Endothelial cell of umbilical vein (primary cell): ENCODE measurements at places on chromosomes 5 and 9. TPM values are rescaled to one million over a fixed set of nuclear protein-coding genes. Genes with fewer than 3 reads are reported as not detected.
A peak's percentile ranks its signal among the peaks of the same experiment; 100 is the strongest.

Gene TXNDC8
- polyA plus RNA-seq = not detected in 2 replicates

- H3K36me3 ChIP-seq = no peaks in the 10 kb centered on the region
- no peak overlapping the region for H3K4me3 ChIP-seq
- no peak overlapping the region for H3K27ac ChIP-seq
Measured at GRCh38 chr9:104776797-104777196, 12.9 kb downstream of the NIPSNAP3B start.

DNA sequence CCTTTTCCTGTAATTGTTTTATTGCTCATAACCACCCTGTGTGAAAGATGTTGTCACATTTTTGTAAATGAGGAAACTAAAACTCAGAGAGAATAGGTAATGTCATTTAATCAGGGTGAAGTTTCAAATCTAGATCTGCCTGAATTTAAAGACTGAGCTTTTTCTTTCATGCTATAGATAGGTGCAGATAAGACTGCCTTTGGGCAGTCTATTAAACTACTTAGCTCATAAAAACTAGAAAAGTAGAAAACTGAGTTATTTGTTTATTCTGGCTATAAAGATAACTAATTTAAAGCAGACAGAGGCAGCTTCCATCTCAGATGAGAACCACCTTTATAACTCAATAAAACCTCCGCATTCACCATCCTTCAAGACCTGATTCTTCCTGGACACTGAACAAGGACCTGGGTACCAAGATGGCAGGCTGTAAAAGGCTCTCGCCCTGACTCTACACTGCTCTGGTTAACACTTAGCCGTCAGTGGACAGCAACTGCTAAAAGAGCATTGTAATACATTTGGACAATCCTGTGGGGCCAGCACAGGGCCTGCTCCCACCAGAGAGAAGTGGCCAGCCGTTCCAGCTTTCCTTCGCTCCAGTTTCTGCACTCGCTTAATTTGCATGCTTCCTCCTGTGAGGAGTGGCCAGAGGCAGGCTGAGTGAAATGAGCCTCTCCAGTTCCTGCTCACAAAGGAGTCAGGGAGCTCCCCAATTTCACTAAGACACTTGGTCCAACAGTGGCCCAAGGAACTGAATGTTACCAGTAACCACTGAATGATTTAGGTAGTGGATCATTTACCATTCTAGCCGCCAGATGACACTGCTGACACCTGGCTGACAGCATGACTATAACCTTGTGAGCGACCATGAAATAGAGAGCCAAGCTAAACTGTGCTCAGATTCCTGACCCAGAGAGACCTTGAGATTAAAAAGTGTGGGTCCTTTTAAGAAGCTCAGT, 566.4 kb downstream of the EFNA5 start:
- no peak overlapping the region for H3K4me3 ChIP-seq
- H3K27me3 ChIP-seq = no peaks in the 10 kb centered on the region
- H3K36me3 ChIP-seq = no peaks in the 10 kb centered on the region
- DNase-seq = no peak

Gene IGFBPL1
- 0.16 TPM in 1 of 2 replicates, not detected in the other for polyA plus RNA-seq

DNA sequence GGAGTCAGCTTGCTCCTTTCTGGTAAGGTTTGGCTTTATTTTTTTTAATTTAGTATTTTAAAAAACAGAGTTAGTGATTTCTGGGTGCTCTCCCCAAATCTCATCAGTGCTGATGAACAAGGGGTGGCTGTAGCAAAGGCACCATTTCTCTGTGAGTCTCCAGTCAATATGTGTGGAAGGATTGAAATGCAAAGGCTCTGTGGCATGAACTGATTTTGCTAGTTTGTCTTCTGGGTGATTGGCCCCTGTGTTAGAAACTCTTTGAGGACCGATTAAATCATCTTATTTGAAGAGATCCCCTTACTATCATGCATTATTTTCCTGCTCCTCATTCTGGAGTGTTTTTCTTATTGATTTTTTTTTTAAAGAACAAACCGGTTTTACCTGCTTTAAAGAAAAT, 596 bp downstream of the TEK start:
- DNase-seq = no peak
- peaks cover 17% of the 10 kb centered on the region for H3K4me1 ChIP-seq
- H3K27me3 ChIP-seq = no peaks in the 10 kb centered on the region
- no peaks in the 10 kb centered on the region for H3K36me3 ChIP-seq
- H3K27ac ChIP-seq = peak overlapping the region; percentile 80

DNA sequence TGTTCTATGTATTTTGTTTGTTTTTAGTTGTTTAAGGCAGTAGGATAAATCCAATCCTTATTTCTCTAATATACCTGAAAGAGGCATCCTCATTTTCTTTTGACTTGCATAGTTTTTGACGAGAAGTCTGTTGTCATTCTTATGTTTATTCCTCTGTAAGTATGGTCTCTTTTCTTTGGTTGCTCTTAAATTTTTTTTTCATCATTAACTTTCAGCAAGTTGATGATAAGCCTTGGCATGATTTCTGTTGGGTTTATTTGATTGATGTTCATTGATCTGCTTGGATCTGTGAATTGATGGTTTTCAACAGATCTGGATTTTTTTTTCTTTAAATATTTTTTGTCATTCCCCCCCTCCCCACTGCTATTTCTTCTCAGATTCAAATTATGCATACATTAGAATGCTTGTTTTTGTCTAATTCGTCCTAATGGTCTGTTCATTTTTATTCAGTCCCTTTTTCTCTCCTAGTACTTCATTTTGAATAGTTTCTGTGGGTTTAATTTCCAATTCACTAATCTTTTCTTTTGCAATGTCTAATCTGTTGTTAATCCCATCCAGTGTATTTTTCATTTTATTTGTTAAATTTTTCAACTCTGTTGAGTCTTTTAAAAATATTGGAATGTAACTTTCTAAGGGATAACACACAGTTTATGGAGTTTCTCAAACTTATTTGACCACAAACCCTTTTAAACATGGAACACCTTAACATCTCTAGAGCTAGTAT, 495.9 kb downstream of the CSNK1G3 start:
- H3K4me3 ChIP-seq = no peak overlapping the region
- no peaks in the 10 kb centered on the region for H3K27me3 ChIP-seq
- no peak for DNase-seq

DNA sequence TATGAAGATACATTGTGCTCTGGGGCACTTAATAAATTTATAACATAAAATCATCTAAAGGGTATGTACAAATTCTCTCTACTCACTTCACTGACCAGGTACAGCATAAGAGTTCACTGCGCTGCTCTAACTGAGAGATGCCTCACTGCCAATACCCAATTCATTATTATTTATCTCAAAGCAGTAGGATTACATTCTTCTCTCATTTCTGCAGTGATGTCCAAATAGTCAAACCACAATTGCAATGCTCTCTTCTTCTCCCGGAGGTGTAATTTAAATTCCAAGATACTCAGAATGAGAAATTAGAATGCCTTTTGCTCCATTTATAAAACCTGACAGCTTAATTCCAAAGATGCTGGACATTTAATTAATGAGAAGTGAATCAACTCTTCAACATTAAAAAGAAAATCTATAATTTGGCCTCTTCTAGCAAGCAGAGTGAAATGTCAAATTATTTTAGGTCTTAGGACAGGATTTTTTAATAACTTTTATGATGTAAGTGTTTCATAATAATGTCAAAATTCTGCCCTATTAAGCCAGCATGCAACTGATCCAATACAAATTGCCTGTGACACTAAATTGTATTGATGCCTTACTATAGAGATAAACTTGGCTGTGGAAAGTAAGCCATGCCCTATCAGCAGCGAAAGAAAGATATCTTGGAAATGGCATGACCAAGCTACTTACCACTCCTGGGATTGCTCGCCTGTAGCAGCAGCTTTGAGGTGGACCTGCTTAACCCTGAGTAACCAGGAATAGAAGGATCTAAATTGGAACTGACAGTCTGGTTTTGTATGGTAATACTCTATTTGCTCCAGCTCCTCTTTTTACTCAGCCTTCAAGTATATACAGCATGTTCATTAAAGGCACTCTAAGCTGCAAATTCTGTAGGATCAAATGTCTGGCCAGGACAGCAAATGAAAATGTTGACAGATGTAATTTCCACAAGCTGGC, 374.2 kb upstream of the TYRP1 start:
- no peaks in the 10 kb centered on the region for H3K36me3 ChIP-seq
- H3K4me1 ChIP-seq = no peaks in the 10 kb centered on the region
- no peaks in the 10 kb centered on the region for H3K27me3 ChIP-seq
- no peak for DNase-seq

DNA sequence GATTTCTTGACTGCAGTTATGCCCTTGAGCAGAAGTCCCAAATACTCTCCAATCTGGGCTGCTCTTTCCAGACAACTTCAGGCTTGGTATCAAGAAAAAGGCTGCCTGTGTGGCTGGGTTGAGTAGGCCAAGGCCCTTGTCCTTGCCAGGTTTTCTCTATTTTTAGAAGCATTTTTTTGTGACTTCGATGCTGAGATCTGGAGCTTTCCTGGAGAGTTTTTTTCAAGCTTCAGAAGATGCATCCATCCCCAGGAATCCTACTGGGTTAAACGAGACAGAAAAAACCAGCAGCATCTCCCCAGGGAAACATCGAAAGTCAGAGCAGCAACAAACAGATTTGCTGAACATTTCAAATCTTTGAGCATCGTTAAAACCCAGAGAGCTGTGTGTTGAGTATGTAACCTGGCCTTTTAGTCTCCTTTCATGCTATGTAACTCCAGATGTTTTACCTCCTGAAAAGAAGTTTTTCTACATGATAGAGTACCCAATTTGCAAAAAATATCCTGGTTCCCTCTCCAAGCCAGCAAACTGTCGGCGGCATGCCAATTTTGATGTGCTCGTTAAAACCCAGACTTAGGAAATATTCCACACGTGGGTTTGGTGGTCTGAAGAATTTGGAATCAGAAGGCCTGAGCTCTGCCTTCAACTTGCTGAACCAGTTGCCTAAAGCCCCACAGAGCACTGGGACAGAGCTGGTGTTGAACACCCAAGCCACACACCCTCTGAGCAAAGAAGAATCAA, 98.1 kb upstream of the ALDH1B1 start:
- no peak overlapping the region for H3K4me3 ChIP-seq
- H3K27me3 ChIP-seq = peaks cover 5% of the 10 kb centered on the region
- DNase-seq = no peak
- no peak overlapping the region for H3K27ac ChIP-seq

DNA sequence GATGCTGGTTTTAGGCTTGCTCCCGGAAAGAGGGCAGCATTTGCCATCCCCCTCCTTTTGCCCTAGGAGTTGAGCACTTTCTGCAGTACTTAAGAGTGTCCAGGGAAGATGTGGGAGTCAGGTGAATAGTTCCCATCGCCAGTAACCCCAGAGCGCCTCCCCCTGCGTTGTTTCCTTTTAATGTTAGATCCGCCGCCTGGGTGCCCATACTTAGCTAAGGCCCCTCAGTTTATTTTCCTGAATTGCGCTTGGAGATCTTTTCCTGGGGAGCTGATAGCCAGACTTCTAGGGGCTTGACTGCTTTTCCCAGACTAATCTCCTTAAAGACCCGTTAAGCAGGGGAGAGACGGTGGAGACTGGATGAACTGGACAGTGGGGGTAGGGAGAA, 377 bp upstream of the PCDHAC2 start:
- H3K36me3 ChIP-seq = no peaks in the 10 kb centered on the region
- H3K4me3 ChIP-seq = peak overlapping the region; percentile 54
- no peak overlapping the region for H3K27ac ChIP-seq
- DNase-seq = no peak
- H3K4me1 ChIP-seq = peaks cover 4% of the 10 kb centered on the region

DNA sequence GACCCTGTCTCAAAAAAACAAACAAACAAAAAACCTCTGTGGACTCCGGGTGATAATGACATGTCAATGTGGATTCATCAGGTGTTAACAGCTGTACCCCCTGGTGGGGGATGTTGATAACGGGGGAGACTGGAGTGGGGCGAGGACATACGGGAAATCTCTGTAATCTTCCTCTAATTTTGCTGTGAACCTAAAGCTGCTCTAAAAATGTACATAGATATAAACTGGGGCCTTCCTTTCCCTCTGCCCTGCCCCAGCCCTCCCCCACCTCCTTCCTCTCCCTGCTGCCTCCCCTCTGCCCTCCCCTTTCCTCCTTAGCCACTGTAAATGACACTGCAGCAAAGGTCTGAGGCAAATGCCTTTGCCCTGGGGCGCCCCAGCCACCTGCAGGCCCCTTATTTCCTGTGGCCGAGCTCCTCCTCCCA, 1.4 kb upstream of the CEL start:
- peaks cover 3% of the 10 kb centered on the region for H3K4me1 ChIP-seq
- no peak for DNase-seq
- no peaks in the 10 kb centered on the region for H3K27me3 ChIP-seq
- H3K4me3 ChIP-seq = no peak overlapping the region

DNA sequence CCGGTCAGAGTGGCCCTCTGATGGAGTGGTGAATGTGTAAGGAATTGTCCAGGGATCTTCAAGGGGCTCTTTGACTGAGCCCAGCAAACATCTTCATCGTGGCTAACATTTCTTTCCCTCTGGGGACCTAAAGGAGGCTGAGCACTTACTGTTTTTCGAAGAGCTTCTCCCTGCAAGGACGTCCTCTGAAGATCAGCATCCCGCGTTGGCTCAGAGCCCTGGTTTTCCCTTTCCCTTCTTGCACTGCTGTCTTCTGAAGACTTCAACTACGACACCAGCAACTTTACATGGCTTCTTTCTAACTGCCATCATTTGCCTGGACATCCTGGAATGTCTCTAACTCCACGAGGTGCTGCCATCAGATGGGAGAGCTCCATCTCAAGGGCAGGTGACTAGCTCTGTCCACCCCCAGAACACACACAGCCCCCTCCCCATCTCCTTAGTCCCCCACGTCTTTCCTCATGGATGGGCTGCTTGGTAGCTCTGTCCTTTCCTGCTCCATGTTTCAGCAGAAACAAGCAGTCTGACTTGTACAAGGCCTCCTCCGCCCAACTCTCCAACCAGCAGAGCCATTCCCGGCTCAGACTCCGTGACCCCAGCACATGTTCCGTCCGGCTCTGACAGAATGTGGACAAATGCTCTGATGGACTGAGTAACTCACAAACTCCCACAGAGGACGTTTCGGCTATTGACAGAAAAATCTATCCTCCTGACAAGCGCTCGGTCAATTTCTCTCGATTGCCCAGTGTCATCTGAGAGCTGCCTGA, 17.1 kb downstream of the SHB start:
- H3K36me3 ChIP-seq = peaks cover 3% of the 10 kb centered on the region
- DNase-seq = no peak
- H3K27ac ChIP-seq = no peak overlapping the region
- H3K4me3 ChIP-seq = no peak overlapping the region
- peaks cover 19% of the 10 kb centered on the region for H3K4me1 ChIP-seq

DNA sequence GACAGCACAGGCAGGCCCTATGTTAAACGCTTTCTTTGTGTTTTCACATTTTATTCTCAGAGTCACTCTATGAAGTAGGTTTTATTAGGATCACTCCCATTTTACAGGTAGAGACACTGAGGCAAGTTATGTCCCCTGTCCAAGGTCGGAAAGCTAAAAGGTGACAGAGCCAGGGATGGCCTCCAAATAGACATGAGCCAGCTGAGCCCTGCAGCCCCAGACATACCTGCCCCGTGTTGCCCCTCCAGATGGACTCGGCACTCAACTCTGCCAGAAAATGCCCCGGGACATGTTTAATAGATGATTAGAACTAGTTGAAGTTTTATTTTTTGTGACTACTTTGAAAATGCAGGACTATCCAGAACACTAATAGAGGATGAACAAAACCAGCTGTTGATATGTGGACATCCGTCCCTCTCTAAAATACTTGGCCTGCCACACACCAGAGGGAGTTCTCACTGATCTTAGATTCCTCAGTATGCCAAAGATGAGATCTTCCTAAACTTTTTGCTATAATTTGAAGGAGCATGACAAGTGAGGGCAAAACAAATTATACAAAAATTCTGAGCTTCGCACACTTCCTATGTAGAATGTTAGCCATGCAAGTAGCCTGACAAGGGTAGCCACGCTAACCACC, 258.6 kb upstream of the ADAMTS16 start:
- no peaks in the 10 kb centered on the region for H3K27me3 ChIP-seq
